ENCODE measurements at places on chromosomes 3 and 15. TPM values are rescaled to one million over a fixed set of nuclear protein-coding genes. Genes with fewer than 3 reads are reported as not detected.

DNA sequence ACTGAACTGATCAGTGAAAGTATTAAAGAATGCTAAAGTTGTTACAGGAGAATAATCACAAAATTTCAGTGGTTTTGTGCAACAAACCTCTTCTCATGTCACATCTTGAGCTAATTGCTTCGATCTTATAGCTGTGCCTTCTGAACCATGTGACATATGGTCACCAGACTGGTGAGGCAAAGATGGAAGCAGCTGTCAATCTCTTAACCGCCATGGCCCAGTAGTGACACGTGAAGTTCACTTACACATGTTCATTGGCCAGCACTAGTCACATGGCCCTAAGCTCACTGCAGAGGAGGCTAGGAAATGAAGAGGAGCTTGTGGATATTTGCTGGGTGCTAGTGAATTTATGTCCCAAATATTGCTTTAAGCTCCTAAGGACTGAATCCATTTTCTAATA lies 32.5 kb downstream of the BOC start:
- DNase-seq, result no peak
- H3K27ac ChIP-seq, result no peak overlapping the region
- no peaks in the 10 kb centered on the region for H3K36me3 ChIP-seq
- peaks cover 20% of the 10 kb centered on the region for H3K4me1 ChIP-seq
- no peaks in the 10 kb centered on the region for H3K27me3 ChIP-seq

DNA sequence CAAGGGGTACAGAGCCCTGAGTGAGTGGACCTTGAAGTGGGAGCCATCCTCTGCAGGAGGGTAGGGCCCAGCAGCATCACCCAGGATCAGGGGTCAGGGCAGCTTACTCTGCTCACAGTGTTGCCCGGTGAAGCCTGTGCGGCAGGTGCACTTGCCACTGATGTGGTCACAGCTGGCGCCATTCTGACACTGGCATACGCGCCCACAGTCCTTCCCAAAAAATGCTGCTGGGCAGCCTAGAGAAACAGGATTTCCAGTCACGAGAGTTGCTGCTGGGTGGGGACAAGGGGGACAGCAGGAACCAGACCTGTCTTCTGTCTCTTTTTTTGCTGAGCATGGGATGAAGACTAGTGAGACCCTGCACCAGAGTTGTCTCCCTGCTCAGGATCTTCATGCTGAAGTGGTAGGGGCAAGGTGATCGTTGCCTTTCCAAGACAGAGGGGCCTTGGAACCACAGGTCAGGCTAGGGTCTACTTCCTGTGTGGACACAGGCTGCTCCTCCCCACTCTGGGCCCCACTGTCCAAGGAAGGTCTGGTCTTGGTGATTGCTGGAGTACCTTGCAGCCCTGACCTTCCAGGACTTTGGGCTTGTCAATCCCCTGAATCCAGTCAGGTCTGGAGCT lies 46.9 kb downstream of the RAB11A start:
- no peak overlapping the region for H3K4me3 ChIP-seq
- no peak overlapping the region for H3K27ac ChIP-seq
- no peak for DNase-seq
- no peaks in the 10 kb centered on the region for H3K36me3 ChIP-seq

- peaks cover 29% of the 10 kb centered on the region for H3K4me1 ChIP-seq
- no peak overlapping the region for H3K4me3 ChIP-seq
- no peak overlapping the region for H3K27ac ChIP-seq
- H3K27me3 ChIP-seq, result no peaks in the 10 kb centered on the region
These were observed 534.6 kb downstream of the FOXP1 start for GRCh38 chr3:71048948-71049347.

DNA sequence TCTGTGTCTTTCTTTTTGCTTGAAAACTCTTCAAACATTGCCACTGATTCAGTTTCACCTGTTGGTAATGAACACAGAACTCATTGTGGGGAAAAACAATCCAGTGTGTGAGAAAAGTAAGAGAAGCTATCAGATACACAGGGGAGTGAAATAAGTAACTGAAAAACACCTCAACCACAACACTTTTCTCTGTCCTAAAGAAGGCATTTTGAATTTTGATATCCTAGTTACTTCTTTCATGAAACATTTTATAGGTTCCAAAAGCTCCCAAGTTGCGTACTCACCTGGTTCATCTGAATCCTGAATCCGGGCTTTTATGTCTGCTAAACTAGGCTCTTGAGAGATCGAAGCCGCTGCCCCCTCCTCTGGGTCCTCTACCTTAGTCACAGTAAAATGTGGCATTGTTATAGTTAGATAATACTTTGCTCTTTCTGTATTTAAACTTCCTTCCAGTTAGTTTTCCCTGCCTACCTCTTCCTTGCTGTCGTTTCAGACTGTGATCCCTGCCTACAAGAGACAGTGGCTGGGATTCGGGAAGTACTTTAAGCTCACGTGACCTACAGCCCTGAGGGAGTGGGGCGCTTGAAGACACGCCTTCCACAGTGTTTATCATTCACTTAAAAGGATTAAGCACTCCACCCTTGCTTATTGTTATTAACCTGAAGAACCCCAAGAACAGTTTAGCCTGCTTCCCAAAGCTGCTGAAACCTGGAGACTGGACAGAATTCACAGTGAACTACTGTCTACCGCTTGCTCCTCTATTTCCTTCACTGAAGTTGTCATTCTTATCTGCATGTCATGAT lies 19.1 kb downstream of the SLC12A6 start:
- no peaks in the 10 kb centered on the region for H3K36me3 ChIP-seq
- peaks cover 23% of the 10 kb centered on the region for H3K4me1 ChIP-seq
- H3K27me3 ChIP-seq, result no peaks in the 10 kb centered on the region

- no peak for DNase-seq
- H3K27ac ChIP-seq, result no peak overlapping the region
- H3K4me1 ChIP-seq, result no peaks in the 10 kb centered on the region
- peaks cover 28% of the 10 kb centered on the region for H3K27me3 ChIP-seq
- H3K4me3 ChIP-seq, result no peak overlapping the region
- H3K36me3 ChIP-seq, result no peaks in the 10 kb centered on the region
These were observed 9.1 kb downstream of the SLC49A4 start for GRCh38 chr3:122803977-122804376.

- no peaks in the 10 kb centered on the region for H3K4me1 ChIP-seq
- no peaks in the 10 kb centered on the region for H3K27me3 ChIP-seq
- no peak overlapping the region for H3K27ac ChIP-seq
- H3K4me3 ChIP-seq, result no peak overlapping the region
- no peaks in the 10 kb centered on the region for H3K36me3 ChIP-seq
These were observed 24.1 kb upstream of the SENP5 start for GRCh38 chr3:196843435-196844110.

GRCh38 chr15:44882499-44882968 lies 74.0 kb upstream of the TERB2 start:
- H3K27me3 ChIP-seq, result no peaks in the 10 kb centered on the region
- DNase-seq, result no peak
- no peaks in the 10 kb centered on the region for H3K36me3 ChIP-seq
- no peak overlapping the region for H3K4me3 ChIP-seq
- H3K27ac ChIP-seq, result no peak overlapping the region

GRCh38 chr3:125960066-125960424 lies 8.9 kb upstream of the ROPN1B start:
- peaks cover 29% of the 10 kb centered on the region for H3K27me3 ChIP-seq
- no peaks in the 10 kb centered on the region for H3K4me1 ChIP-seq
- DNase-seq, result no peak
- H3K27ac ChIP-seq, result no peak overlapping the region
- no peaks in the 10 kb centered on the region for H3K36me3 ChIP-seq
- no peak overlapping the region for H3K4me3 ChIP-seq

DNA sequence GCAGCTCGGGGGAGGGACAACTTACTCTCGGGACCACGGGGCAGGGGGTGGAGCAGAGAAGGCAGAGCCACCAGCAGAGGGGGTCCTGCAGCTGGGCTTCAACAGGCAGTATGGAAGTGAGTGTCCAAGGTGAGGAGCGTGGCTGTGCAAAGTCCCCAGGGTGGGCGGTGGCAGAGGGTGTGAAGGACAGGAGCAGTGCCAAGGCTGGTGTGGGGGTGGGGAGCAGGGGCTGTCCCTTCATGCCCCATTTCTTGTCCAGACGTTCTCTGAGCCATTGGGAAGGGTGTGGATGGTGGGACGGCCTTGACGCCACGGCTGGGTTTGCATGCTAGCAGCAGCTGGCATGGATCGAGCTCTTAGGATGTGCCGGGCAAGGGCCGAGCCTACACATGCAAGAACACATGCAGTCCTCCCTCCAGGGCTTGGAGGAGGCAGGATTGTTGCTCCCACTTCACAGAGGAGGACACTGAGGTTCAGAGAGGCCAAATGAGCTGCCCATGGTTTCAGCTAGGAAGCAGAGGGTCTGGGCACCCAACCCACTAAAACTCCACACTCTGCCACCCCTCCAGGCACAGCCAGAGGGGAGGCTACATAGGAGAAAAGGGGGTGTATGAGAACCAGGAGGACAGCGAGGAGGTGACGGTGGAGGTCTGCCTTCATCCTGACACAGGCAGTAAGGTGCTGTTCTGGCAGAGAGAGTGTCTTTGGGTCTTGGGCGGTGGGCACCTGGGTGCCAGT lies 93.6 kb downstream of the TBC1D2B start:
- H3K4me3 ChIP-seq, result no peak overlapping the region
- H3K4me1 ChIP-seq, result no peaks in the 10 kb centered on the region
- no peaks in the 10 kb centered on the region for H3K27me3 ChIP-seq
- DNase-seq, result no peak

GRCh38 chr3:136819392-136819730 lies 435 bp downstream of the SLC35G2 start:
- peak; percentile 81 for DNase-seq
- H3K36me3 ChIP-seq, result no peaks in the 10 kb centered on the region
- H3K4me1 ChIP-seq, result peaks cover 5% of the 10 kb centered on the region
- peaks cover 17% of the 10 kb centered on the region for H3K27me3 ChIP-seq
- no peak overlapping the region for H3K27ac ChIP-seq

GRCh38 chr3:178195824-178196223 lies 340.4 kb upstream of the KCNMB2 start:
- no peaks in the 10 kb centered on the region for H3K4me1 ChIP-seq
- no peaks in the 10 kb centered on the region for H3K27me3 ChIP-seq
- no peak for DNase-seq
- no peaks in the 10 kb centered on the region for H3K36me3 ChIP-seq
- no peak overlapping the region for H3K27ac ChIP-seq

- no peak overlapping the region for H3K27ac ChIP-seq
- no peak overlapping the region for H3K4me3 ChIP-seq
- no peak for DNase-seq
- no peaks in the 10 kb centered on the region for H3K36me3 ChIP-seq
- no peaks in the 10 kb centered on the region for H3K27me3 ChIP-seq
- H3K4me1 ChIP-seq, result peaks cover 18% of the 10 kb centered on the region
These were observed 14.1 kb downstream of the XXYLT1 start for GRCh38 chr3:195256639-195257453.

GRCh38 chr15:28023933-28024888 lies 74.9 kb downstream of the OCA2 start:
- no peak for DNase-seq
- no peaks in the 10 kb centered on the region for H3K36me3 ChIP-seq
- H3K4me1 ChIP-seq, result no peaks in the 10 kb centered on the region
- no peak overlapping the region for H3K4me3 ChIP-seq
- no peak overlapping the region for H3K27ac ChIP-seq
- H3K27me3 ChIP-seq, result no peaks in the 10 kb centered on the region

DNA sequence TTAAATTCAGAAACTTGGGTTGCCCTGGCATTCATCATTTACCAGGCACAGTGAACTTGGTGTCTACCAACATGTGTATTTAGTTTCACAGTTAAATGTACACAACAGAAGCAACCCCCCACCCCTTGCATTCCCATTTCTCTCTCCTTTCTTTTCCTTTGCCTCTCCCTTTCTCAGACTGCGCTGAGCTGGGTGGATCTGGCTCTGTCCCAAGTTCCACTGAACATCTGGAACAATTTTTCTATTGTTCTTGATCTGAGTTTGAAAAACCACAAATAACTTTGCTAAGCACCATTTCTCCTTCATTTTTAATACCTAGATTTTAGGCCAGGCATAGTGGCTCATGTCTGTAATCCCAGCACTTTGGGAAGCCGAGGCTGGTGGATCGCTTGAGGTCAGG lies 242.2 kb downstream of the ABHD5 start:
- H3K4me3 ChIP-seq, result no peak overlapping the region
- H3K4me1 ChIP-seq, result no peaks in the 10 kb centered on the region
- no peaks in the 10 kb centered on the region for H3K27me3 ChIP-seq
- H3K27ac ChIP-seq, result no peak overlapping the region
- H3K36me3 ChIP-seq, result no peaks in the 10 kb centered on the region

GRCh38 chr3:136939489-136939888 lies 18.3 kb upstream of the IL20RB start:
- H3K4me3 ChIP-seq, result no peak overlapping the region
- no peaks in the 10 kb centered on the region for H3K27me3 ChIP-seq
- DNase-seq, result no peak
- H3K4me1 ChIP-seq, result peaks cover 3% of the 10 kb centered on the region
- H3K36me3 ChIP-seq, result no peaks in the 10 kb centered on the region

GRCh38 chr3:16496008-16496407 lies 17.5 kb downstream of the RFTN1 start:
- H3K27me3 ChIP-seq, result no peaks in the 10 kb centered on the region
- no peak overlapping the region for H3K4me3 ChIP-seq
- DNase-seq, result no peak
- H3K27ac ChIP-seq, result no peak overlapping the region

DNA sequence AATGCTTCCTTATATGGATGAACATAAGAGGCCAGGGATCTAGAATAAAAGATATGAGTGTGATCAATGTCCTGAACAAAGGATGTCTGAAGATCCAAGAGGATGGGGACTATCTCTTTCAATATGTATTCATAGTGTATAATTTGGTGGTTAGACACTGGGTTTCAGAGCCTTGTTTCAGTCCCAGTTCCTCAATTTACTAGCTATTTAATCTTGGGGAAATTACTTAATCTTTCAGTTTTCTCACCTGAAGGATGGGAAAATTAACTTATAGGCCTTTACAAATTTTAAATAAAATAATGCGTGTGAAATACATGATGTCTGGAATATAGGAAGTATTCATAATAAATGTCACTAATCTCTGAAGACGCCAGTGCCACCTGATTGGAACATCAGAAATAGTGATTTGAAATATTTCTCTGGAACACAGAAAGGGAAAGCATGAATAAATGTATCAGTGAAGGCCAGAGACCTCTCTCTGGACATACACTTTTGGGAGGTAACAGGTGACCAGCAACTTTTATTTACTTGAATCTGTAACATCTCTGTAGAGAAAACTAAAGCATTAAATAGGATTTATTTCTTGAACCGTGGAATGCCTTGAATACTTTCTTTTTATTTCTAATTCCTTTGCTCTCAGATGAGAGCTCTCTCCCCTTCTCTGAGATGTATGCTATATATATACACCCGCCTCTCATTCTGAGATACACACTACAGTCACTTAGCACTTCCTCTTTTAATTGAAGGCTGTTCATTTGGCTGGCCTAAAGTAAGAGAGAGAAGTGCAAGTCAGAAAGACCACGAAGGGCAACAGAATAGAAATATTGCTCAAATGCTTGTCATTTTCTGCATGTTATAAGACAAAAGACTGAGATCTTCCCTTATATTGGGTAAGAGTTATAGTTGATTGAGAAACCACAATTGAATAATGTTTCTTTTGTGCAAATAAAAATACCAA lies 407.1 kb downstream of the LSAMP start:
- H3K27ac ChIP-seq, result no peak overlapping the region
- peaks cover 11% of the 10 kb centered on the region for H3K4me1 ChIP-seq
- no peaks in the 10 kb centered on the region for H3K36me3 ChIP-seq
- no peak overlapping the region for H3K4me3 ChIP-seq
- H3K27me3 ChIP-seq, result no peaks in the 10 kb centered on the region

- no peaks in the 10 kb centered on the region for H3K27me3 ChIP-seq
- H3K4me3 ChIP-seq, result no peak overlapping the region
- H3K27ac ChIP-seq, result no peak overlapping the region
- H3K36me3 ChIP-seq, result no peaks in the 10 kb centered on the region
These were observed 619.8 kb upstream of the ZNF717 start for GRCh38 chr3:76405196-76405595.

Gene CLDN18
- total RNA-seq, result not detected

Gene GP5
- 0.83 TPM for total RNA-seq

Gene TRPM1
- total RNA-seq, result not detected

Gene PLA2G4D
- 0.03 TPM for total RNA-seq

Gene USP50
- not detected for total RNA-seq

Gene ANKRD63
- 104 TPM for total RNA-seq

Gene PLA1A
- total RNA-seq, result 0.07 TPM

Gene PIGBOS1
- 14.5 TPM for total RNA-seq
